ENCODE measurements at places on chromosomes 6 and 20. TPM values are rescaled to one million over a fixed set of nuclear protein-coding genes. Genes with fewer than 3 reads are reported as not detected.

The RWDD2A gene
- total RNA-seq = 3.4 TPM

The CDH26 gene
- total RNA-seq = 0.31 TPM

The CENPQ gene
- total RNA-seq = 4.8 TPM

The SLC17A3 gene
- total RNA-seq = not detected

The SEC23B gene
- 66.2 TPM for total RNA-seq

Measured in bladder microvascular endothelial cell (primary cell).